ENCODE measurements at places on chromosomes 6 and 20.

GRCh38 chr20:37917461-37917860 lies 14.5 kb downstream of the VSTM2L start:
- DNase-seq: no peak

DNA sequence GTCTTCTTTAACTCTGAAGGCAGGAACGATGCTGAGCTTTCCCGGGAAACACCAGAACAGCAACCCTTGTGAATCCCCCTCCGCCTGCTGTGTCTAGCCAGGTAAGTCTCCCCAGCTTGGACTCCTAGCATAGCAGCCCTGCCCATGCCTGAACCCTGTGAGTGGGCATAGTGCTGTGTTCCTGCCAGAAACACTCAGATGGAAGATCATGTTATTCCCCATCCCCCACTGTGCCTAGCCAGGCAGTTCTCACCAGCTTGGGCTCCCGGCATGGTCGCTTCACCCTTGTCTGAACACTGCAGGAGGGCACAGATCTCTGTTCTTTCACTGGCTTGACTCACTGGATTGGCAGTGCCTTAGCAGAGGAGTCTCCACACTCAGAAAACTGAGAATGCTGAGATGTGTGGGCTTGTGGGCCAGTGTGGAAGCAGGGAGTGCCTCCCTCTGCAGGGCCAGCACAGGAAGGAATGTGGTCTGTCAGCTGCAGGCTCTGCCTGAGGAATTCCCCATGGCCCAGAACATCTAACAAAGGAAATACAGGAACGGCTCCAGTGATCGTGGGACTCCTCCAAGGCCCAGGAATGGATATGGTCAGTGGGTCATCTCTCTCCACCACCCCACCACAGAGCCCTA lies 440.1 kb upstream of the ADGRB3 start:
- DNase-seq: no peak

DNA sequence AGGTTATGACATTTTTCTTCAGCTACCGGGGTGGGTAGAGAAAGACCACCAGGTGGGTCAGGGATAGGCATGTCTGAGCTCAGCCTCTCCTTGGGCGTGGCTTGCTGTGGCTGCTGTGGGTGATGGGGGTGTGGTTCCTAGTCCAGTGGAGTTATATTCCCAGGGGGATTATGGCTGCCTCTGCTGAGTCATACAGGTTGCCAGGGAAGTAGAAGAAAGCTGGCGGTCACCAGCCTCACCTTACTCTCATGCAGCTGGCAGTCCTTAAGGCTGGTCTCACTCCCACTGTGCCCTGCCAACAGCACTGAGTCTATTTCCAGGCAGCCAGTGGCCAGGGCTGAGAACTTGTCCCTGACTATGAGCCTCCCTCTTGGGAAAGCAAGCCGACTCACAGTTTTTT lies 130.0 kb downstream of the SCP2D1 start:
- DNase-seq: no peak

GRCh38 chr20:8678098-8678776 lies 390.6 kb upstream of the PLCB4 start:
- DNase-seq: no peak

DNA sequence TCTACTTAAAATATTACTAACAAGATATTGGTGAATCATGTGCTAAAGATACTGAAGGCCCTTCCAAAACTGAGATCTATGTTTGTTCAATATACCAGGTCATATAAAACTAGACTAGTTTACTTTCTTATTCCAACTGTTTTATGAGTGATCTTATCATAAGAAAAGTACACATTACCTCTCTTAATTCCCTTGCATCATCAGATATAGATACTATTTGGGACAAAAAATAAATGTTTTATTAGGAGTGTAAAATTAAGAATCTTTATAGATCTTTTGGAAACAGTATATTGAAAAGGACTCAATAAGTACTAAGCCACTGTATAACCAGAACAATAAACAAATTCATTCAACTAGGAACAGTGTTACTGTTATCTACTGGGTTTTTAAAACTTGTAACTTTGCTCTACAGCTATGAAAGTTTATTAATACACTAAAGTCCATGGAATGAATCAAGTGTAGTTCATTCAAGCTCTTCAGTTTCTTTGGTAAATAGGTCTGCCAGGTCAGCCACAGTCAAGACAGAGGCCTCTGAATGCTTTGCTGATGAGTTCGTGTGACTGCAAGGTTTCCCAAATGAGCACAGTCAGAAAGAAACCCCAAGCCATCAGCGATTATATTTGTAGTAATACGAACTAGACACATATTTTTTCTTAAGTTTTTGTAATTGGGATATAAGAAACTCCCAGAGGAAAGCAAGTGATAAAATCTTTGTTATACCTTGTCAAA lies 71.8 kb upstream of the FBXO30 start:
- DNase-seq: no peak

Data from stimulated activated CD4-positive, alpha-beta T cell treated with anti-CD3 and anti-CD28 coated beads, Interleukin-15, amount 100 ng/mL, for 1 hour (primary cell).